Activated T-helper 17 cell treated with anti-CD3 and anti-CD28 coated beads, Interleukin-2, amount 50 U/mL, for 72 hours (primary cell): ENCODE measurements at places on chromosomes 12 and 14.

- ATAC-seq: peak; percentile 97
Measured at GRCh38 chr12:32134101-32134888, 27.6 kb downstream of the BICD1 start.

DNA sequence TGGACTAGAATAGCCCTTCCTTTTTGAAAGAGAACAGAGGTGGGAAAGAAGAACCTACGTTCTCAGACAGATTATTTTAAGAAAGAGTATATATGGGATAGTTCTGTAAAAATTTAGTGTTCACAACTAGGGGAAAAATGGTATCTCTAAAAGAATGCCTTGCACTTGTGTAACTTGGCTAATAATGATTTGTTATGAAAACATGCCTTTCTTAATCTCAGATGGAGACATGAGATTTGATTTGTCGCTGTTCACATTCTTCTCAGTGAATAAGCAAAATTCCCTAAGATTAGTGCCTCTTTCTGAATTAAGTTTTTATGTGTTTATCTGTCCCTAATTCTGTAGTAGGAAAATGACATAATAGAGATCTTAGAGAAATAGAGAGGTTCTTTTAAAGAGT lies 100.8 kb downstream of the USP15 start:
- ATAC-seq: no peak

DNA sequence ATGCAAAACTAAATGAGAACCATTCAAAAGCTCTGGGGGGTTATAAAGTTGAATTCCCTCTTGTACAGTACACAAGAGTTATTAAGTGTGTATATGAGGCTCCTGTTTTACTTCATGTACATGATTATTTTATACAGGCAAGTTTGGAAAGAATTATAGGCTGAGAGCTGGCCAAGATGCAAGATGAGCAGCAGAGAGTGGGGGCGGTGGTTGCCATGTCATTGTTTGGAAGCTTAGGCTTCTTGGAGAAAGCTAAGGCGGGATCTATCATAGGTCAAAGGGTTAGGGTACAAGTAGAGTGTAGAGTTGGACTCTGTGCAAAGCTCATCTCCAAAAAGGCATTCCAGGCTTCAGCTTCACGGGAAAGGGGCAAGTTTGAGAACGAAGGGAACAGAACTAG lies 297.1 kb upstream of the TBX3 start:
- no peak for ATAC-seq

GRCh38 chr14:80930095-80930494 lies 11.4 kb downstream of the CEP128 start:
- ATAC-seq: no peak

DNA sequence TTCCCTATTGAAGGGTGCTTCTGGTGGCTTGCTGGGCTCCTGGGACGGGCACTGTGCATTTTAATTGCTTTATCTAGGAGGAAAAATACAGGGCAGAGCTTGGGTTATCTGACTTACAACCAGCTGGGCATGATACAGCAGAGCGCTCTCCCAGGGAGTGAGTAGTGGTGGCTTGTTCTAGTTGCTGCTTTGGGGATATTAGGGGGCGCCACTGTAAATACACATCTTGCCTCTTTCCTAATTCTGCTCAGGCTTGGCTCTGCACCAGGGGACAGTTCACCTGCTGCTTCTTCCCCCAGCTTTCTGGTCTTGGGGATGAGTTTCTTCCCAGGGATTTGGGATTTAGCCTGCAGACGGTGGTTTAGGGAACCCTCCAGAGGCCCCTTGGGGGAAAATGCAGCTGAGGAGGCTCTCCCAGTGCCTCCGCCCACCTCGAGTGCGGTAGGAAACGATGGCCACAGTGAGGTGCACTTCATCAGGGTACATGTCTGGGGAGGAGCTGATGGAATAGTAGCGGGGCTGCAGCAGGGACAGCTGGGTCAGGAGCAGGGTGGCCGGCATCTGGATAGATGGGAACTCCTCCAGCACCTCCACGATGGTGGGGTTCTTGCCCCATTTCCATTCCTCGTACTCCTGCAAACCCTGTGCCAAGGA lies 36.9 kb upstream of the FBXO21 start:
- no peak for ATAC-seq

DNA sequence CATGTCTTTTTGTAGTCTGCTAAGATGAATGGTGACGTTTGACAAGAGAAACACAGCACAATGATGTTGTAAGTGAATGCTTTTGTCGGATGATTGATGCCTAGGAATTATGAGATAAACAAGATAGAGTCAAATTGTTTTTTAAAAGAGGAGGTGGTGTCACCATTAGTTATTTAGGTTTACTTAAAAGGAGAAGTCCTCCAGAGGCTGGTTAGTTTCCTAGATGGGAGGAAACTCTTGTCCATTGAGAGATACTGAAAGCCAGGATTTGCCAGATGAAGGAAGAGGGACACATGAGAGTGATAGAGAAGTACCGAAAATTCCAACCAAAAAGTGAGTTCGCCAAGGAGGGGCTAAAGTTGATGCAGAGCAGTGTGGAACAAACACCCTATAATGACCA lies at the start of gene OR10G2:
TSS of gene OR10G2 (minus strand) at position 101 of the 400 bp plus-strand sequence. CDS start at position 3, 98 bp downstream.
- no peak for ATAC-seq

DNA sequence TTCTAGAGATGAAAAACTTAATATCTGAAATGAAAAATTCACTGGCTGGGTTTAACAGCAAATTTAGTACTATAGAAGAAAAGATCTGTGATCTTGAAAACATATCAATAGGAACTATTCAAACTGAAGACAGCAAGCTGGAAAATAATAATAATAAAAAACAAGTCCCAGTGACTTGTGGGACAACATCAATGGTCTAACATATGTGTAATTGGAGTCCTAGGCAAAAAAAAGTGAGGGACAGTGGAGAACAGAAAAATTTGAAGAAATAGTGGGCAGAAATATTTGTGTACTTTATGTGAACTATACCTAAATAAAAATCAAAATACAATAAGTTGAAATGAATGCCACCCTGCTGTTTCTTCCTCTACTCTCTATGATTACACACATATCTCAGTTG lies 2.4 kb upstream of the SERPINA9 start:
- no peak for ATAC-seq

DNA sequence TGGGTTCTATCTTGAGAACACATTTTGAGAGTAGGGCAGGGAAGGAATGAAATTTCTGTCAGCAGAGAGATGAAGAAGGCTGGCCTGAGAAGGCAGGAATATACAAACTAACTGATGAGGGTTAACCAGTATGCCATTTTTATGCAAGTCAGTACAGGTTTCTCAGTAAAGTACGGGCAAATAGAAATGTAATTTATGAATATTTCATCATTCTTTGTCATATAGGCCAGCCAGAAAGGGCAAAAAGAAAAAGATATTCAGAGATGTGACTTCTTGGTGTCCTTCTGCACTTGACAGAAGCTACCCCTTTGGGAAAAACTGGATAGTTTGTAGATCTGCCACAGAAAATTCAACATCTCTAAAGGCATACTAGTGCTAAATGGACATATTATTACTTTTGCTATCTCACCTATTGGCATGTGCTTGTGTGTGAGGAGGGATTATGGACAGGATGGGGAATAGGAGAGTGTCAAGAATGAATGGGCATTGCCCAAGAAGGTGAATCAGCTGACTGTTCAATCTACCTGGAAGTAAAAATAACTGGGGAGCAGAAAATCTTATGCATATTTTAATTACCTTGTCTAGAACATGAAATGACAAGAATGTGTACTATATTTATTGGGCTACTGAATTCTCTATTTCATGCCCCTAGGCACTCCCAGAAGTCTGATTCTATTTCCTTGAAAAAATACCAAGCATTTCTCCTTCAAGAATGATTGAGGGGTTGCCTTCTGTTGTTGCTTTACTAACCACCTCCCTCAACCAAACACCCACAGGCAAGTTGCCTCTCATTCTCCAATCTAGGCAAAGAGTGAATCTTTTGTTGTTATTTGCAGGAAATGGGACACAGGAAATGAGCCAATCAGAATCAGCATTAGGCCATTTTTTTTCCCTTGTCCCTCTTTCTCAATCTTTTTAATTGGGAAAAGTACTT lies 175.1 kb upstream of the SLC38A2 start:
- no peak for ATAC-seq
